ENCODE measurements at places on chromosomes 4 and X.

DNA sequence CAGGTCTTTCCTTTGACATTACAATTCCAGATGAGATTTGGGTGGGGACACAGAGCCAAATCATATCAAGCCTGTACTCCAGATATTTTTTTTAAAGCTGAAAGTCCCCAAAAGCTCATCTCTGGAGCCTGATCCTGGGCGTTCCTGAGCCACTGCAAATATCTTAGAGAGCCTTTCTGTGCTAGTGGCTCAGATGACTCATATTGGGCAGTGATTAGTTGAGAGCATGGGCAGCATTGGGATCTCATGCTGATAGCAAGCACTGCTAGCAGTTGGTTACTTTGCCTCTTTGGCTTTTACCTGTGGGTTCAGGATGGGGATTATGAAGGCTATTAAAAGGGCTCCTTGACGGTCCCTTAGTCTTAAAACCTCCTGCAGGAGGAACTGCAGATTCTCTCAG is 51.4 kb upstream of the SCRG1 start:
- DNase-seq = no peak

GRCh38 chrX:257681-258289 is 23.4 kb upstream of the PLCXD1 start:
- DNase-seq = no peak

DNA sequence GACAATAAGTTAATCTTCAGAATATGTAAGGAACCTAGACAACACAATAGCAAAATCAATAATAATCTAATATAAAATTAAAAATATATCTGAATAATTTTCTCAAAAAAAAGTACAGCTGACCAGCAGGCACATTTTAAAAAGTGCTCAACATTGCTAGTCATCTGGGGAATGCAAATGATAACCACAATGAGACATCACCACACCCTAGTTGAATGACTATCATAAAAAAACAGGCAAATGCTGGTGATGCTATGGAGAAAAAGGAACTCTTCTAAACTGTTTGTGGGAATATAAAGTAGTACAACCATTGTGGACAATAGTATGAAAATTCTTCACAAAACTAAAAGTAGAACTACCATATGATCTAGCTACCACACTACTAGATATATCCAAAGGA is 956.9 kb upstream of the NDST4 start:
- no peak for DNase-seq

GRCh38 chr4:112099701-112100297 is 45.5 kb upstream of the FAM241A start:
- DNase-seq = peak; percentile 62

- DNase-seq = no peak
Measured at GRCh38 chrX:104310090-104310489, 55.4 kb upstream of the ESX1 start.

DNA sequence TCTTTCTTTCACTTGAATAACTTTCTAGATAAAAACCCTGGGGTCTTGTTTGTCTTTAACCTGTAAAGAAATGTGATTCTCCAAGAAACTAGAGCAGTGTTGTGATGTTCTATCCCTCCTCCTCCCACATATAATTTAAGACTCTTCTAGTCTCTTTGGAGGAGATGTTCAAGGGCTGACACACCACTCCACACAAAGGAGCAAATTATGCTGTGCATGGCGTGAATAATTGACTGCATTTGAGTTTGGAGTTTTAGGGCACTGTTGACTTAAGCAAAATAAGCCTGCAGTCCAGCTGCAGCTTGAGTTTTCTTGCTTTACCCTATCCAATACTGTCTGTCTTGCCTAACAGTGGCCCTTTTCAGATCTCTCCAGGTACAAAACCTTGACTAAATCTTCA is 119.7 kb downstream of the CHRDL1 start:
- peak; percentile 19 for DNase-seq

DNA sequence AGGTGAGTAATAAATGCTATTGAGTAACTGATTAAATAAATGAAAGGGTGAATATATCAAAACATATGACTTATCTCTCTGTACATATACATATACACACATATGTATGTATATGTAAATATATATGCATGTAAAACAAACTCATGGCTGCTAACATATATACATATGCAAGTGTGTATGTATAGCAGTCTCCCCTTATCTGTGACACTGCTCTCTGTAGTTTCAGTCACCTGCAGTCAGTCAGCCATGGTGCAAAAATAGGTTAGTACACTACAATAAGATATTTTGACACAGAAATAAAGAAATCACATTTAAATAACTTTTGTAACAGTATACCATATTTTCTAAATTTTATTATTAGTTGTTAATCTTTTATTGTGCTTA is 467.4 kb downstream of the EPHA5 start:
- DNase-seq = no peak

All from astrocyte of the cerebellum (primary cell).